Stimulated activated CD4-positive, alpha-beta T cell treated with anti-CD3 and anti-CD28 coated beads, Interleukin-1b, Interleukin-23, amount 100 ng/mL, for 24 hours (primary cell): ENCODE measurements at places on chromosomes 16 and 17.
A peak's percentile ranks its signal among the peaks of the same experiment; 100 is the strongest.

GRCh38 chr16:88444826-88445582, 8.1 kb upstream of the ZFPM1 start:
- DNase-seq, result no peak

- no peak for DNase-seq
Observed at GRCh38 chr17:6901086-6901485, 69.6 kb upstream of the TEKT1 start.

GRCh38 chr17:32445497-32445896, 1.2 kb downstream of the PSMD11 start:
- no peak for DNase-seq

GRCh38 chr17:37700881-37701280, 44.0 kb downstream of the HNF1B start:
- no peak for DNase-seq

DNA sequence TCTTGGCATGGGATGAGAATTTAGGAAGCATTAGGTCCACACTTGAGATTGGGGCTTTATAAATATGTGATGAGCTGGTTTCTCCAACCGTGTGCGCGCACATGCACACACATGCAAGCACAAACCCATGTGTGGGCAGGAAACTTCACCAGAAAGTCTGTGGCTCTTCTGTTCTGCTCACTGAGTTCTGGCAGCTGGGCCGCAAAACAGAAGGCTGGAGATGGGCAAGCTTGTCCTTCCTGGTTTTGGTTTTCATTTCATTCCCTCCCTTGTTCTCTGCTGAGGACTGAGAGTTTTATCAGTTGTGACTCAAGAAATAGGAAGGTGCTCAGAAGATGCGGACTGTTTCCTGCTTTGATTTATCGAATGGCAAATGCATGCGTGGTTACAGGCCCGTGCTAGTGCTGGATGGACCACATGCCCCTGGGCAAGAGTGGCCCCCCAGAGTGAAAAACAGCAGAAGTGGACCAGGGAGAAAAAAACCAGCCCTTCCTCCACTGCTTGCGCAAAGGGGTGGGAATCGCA, 14.1 kb downstream of the MAP3K14 start:
- no peak for DNase-seq

DNA sequence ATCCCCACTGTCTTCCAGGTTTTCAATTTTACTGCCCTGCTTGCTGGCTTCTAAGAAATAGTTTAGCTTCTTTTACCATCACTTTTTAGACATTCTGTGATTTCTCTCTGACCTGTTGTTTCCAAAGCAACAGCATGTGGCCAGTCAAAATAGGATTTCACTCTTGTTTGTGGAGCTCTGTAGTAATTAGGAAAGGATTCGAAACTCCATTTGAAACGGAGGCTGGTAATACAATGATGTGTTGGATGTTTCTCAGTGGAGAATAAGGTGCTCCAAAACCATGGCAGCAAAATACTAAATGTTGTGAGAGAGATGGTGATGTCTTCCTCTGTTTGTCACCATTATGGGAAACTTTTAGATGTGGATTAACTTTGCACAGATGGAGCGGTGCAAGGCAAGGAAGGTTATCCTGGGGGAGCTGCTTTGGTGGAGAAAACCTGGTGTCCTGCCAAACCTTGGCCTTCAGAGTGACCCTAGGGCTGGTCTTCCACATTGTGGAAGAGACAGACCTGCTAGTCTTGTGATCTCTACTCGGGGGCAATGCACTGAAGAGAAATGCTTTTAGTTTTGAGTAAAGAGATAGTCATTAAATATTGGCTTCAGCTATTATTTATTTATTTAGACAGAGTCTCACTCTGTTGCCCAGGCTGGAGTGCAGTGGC, 79.4 kb downstream of the PRKCA start:
- DNase-seq, result no peak

DNA sequence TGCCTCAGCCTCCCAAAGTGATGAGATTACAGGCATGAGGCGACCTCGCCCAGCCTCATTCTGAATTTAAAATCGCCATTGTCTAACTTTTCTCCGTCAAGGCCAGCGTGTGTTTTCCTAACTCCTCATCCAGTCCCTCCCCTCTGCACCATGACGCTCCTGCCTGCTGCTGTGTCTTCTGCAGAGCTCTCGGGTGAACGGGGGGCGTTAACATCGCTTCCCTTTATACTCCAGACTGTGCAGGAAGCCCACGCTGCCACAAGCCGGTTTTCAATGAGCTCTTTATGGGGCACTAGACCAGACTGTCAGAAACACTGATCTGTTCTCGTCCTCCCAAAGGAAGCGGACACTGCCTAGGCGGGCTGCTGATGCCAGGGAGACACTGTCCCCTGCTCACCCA, 13.2 kb downstream of the AANAT start:
- DNase-seq, result no peak

DNA sequence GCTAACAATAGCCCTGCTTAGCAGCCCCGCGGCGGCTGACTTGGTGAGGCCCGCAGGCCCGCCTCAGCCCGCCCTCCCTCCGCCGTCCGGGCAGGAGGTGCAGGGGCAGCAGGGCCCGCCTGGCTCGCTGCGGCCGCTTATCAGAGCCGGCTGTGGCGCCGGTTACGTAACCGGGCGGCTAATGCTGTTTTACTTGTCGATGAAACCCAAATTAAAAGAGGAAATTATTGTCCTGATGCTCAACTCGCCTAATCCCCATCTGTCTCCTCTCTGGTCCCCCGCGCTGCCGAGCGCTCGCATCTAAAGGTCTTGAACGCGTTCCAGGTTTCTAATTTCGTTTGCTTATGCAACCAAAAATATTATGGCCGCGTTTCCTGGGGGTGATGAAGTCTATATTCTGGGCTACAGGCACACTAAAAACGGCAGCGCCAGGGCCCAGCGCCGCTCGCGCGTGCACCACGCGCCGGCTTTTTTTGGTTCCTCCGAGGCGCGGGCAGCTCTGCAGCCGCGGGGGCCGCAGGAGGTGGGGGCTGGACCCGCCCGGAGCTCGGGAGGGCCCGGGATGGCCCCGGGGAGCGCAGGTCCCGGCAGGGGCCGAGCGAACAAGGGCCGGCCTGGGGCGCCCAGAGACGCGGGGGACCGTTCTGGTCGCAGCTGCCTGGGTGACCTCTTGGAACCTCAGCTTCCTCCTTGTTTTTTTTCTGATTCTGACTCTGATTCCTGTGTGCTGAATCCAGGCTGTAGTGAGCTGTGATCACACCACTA, 65.2 kb upstream of the TOB1 start:
- DNase-seq, result peak; percentile 24

DNA sequence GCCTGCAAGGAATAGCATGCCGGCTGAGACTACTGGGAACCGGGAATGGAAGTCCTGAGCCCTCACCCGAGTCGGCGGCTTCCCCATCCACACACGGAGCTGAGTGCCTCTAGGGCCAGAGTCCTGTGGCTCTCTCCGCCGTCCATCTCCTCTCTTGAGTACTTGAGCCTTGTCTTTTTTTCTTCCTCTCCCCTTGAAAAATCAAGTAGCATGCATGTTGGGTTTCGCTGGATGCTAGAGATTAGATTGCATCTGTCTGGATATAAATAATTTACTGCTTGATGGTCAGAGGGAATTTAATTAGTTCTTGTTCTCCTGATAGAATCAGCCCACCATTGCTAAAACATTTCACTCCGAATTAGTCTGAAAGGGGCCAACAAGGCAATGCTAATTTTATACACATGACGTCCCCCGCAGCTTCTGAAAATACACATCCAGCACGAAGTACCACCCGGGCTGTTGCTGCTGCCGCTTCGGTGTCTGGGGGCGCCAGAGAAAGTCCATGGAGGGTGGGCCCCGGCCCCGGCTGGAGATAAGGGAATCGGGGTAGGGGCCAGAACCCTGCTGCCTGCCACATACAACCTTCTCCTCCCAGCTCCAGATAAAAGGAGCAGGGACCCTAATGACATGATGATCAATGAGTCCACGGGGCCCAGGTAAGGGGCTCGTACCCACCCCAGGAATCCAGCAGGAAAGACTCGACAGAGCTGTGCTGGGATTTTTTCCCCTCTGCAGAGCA, 48.5 kb downstream of the RBFOX3 start:
- DNase-seq, result no peak

- DNase-seq, result no peak
Observed at GRCh38 chr17:57401556-57402488, 145.5 kb downstream of the MSI2 start.

- DNase-seq, result no peak
Observed at GRCh38 chr16:7456211-7456610, 123.6 kb downstream of the RBFOX1 start.

DNA sequence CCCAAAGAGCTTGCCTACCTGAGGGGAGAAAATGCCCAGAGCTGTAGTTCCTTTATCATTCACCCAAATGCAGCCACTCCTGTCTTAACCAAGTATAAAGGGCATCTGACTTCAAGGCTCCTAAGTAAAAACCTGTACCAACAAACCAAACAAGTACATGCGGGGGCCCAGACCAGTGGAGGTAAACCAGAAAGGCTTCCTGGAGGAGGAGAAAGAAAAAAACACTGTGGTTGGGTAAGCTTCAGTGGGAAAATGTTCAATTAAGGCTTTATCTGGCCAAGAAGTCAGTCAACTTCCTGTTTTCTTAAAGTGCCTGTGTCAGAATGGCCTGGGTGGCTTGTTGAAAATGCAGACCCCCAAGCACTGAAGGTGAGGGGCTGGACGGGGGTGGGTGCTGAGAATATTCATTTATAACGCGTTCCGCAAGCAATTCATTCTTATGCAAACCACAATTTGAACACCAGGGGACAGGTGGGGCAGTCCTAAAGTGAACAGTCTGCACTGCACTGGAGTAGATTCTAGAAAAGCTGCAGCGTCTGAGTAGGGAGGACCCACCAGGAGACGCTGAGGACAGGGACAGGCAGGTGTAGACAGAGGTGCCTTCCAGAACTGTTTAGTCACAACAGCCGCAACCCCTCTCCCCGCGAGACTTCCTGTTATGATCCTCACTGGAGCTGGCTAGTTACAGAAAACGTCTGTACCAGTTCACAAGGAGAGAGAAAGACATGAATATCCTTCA, 467.1 kb downstream of the SOX9 start:
- no peak for DNase-seq

DNA sequence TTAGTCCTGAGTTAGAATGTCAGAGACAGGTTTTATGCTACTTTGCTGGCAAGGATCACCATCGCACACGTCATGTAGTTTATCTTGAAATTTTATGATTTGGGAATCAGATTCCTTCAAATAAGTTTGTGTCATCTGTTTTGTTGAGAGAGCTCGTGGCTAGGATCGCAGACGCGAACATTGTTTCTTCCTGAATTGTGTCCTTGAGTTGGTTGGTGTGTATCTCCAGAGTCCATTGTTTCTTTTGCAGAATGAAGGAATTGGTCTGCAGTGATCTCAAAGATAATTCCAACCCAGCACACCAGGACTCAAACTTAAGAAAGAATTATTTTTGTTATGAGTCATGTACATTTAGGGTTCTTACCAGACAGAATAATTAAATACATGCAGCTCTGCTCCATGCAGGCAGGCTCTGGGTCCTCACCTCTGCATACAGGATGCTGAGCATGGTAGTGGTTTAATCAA, 51.6 kb downstream of the PRKCA start:
- no peak for DNase-seq

GRCh38 chr17:36130346-36130745, 26.7 kb downstream of the CCL4 start:
- DNase-seq, result no peak

DNA sequence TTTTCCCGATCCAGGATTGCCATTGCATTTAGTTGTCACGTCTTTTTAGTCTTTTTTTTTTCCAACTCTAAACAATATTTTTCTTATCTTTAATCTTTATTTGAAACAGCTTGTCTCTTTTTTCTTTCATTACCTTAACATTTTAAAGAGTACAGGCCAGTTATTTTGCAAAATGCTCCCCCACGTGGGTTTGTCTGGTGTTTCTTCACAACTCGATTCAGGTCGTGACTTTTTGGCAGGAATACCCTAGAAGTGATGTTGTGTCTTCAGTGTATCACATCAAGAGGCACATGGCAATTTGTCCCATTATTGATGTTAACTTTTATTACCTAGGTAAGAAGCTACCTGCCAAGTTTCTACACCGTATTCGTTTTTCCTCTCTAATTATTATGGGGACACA, 17.9 kb downstream of the CMC2 start:
- DNase-seq, result no peak

GRCh38 chr17:3788200-3788599, 12.8 kb downstream of the ITGAE start:
- no peak for DNase-seq

- DNase-seq, result no peak
Observed at GRCh38 chr16:30397776-30398660, 2.8 kb downstream of the ZNF48 start.

- DNase-seq, result no peak
Observed at GRCh38 chr17:16428098-16428882, 12.9 kb downstream of the TRPV2 start.

- DNase-seq, result no peak
Observed at GRCh38 chr17:13518261-13519000, 83.3 kb downstream of the HS3ST3A1 start.

DNA sequence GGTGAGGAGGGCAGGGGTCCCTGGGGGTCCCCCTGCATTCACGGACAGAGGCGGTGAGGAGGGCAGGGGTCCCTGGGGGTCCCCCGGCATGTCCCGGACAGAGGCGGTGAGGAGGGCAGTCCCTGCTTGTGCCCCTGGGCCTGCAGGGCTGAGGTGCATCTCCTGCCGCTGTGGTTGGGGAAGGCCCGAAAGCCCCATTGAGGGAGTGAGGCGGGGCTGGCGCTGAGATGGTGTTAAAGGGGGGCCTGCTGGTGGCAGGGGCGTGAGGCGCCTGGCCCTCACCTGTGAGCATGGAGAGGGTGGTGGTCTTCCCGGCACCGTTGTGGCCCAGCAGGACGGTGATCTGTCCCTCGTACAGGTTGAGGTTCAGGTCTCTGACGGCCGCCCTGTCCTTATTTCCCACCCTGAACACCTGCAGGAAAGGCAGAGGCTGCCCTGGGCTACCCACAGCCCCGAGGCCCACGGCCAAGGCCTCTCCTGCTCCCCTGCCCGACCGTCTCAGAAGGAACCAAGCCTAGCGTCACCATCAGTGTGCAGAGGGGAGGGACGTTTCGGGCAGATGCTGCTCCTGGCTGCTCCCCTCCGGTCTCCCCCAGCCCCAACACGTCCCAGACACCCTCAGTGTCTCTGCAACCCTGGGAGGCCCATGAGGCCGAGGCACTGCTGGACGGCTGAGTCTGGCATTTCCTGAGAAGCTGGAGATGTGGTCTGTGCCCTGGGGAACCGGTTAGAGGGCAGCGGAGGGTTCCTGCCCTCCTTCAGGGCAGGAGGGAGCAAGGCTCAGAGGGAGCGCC, 31.4 kb upstream of the RNPS1 start:
- DNase-seq, result no peak

- no peak for DNase-seq
Observed at GRCh38 chr17:13074026-13074425, 56.2 kb upstream of the ELAC2 start.

- no peak for DNase-seq
Observed at GRCh38 chr17:70171159-70171558, 1.8 kb downstream of the KCNJ2 start.
